ENCODE measurements at places on chromosomes 7 and 10. TPM values are rescaled to one million over a fixed set of nuclear protein-coding genes. Genes with fewer than 3 reads are reported as not detected.

DNA sequence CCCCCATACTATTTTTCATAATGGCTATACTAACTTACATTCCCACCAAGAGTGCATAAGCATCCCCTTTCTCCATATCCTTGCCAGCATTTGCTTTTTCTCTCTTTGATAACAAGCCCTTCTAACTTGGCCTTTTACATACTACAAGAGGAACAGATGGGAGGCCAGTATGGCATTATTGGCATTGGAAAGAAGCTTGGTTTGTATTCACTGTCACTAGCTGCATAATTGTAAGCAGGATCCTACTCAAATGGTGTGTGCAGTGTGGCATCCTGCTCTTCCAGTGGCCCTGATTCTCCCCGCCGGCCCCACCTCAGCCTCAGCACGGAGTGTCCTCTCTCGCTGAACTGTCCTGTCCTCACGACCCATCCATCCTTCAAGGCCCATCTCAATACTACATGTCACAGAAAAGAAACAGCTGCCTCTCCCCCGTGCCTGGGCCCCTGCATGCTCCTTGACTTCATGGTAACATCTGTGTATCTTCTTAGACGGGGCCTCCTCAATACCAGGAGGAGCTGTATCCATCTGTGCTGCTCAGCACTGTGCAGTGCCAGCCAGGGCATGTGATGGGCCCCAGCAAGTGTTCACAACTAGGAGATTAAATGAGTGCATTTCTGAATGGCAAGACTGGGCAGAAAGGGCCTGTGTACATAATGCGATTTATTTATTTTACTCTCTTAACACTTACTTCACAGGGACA lies 205.2 kb downstream of the COBL start:
- no peak for DNase-seq

GRCh38 chr7:30225863-30226613 lies 58.4 kb upstream of the ZNRF2 start:
- no peak for DNase-seq

GRCh38 chr7:96004578-96004977 lies 232.2 kb downstream of the DYNC1I1 start:
- DNase-seq = no peak

DNA sequence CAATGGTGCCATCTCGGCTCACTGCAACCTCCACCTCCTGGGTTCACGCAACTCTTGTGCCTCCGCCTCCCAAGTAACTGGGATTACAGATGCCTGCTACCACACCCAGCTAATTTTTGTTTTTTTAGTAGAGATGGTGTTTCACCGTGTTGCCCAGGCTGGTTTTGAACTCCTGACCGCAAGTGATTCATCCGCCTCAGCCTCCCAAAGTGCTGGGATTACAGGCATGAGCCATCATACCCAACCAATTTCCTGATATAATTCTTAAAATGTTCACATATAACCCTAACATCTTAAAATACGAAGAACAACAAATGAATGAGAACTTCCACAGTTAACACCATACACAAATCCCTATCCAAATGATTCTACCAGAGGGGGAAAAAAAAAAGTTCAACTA lies 31.2 kb downstream of the BAIAP2L1 start:
- no peak for DNase-seq

DNA sequence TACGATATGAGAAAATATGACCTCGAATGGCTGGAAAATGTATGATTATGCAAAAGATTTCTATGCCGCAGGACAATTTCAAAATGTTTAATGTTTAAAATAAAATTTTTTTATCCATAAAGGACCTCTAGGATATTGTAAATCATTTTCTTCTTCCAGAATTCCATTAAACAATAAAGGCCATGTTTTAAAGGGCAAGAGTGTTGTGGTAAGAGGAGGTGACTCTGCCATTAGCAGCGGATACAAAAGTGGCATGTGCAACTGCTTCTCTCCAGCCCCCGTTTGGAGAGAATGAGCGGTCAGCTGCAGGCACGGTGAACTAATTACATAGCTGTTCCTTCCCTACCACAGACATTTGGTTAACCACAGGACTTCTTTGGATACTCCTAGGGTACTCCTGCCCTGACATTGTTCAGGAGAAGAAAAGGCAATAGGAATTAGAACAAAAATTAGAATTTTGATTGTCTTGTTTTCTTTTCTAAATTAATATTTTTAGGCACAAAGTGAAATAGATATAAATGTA lies 63.8 kb downstream of the HBP1 start:
- no peak for DNase-seq

- no peak for DNase-seq
These were observed 36.9 kb upstream of the PPIF start for GRCh38 chr10:79310200-79310865.

DNA sequence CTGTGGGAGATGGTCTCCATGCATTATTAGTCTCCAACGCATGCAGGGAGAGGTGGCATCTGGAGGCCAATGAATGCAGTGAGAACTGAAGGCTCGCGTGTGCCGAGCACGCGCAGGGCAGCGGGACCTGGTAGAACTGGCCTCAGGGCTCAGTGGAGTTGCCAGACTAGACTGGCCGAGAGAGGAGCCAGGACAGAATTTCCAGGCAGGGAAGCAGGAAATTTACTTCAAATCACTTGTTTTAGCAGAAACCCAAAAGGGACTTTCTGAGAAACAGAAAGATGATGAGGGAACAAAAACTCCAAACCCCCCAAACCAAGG lies 311.0 kb upstream of the IMMP2L start:
- DNase-seq = no peak

DNA sequence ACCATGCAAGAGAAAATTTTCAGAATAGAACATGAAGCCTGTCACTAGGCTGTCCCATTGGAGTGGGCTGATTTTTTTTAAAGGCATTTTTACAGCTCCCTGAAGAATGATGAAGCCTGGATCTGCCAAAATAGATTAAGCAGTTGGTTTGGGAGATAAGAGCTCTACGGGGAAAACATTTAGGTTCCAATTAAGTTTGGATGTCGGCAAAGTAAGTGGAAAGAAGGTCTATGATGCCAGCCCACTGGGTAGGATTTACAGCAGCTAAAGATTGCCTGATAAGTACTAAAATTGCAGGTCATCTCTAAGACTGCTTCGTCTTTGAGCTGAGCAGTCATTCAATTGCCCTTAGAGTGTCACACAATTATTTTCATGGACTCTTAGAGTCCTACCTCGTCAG lies 939.2 kb upstream of the CELF2 start:
- DNase-seq = no peak

DNA sequence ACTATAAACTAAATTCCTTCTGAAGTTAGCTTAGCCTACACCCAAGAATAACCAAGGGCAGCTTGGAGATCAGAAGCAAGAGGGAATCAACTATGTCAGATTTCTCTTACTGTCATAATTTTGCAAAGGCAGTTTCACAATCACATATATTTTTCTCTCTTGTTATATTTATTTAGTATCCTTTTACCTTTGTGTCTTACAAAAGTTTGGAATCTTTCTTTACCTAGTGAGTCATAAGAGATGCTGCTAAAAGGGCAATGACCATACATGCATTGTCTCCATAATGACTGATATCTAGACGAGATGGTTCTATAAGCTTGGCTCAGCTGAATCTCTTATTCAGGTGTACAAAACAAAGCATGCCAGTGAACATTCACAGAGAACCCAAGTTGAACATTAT lies 61.1 kb downstream of the PPP1R17 start:
- no peak for DNase-seq

DNA sequence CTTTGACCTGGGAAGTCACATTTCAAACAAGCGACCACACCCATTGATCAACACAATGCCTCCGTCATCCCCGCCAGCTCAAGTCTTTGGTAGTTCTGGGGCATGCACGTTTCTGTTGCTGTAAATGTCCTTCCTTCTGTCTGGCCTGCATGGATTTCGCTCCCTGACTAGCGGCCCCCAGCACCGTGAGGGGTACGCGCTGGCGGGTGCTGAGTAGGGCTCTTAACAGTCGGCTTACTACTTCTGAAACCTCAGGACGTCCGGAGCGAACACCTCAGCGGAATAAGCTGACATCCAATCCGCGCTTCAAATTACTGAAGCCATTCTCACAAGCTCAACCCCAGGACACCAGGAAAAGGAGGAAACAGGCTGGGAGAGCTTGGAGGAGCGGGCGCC lies 505 bp downstream of the NUDCD3 start:
- DNase-seq = no peak

DNA sequence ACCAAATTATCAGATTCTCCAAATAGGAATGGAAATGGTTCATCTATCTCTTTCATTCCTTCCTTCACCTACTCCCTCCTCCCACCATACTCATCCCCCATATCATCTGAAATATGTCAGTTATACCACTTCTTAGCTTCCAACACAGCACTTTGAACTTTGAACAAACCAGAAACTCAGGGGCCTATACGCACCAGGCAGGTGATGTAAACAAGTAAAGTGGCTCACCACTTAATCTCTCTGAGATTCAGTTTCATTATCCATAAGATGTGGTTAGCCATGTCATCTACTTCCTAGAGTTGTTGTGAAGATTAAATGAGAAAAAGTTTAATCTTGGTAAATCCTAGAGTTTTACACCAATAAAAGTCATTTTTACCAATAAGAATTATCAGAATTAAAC lies 65.9 kb upstream of the LRRN3 start:
- no peak for DNase-seq

GRCh38 chr7:82906502-82906901 lies 256.2 kb downstream of the PCLO start:
- DNase-seq = no peak

GRCh38 chr7:115850774-115851173 lies 179.8 kb downstream of the TFEC start:
- no peak for DNase-seq

GRCh38 chr7:134826105-134826504 lies 46.7 kb downstream of the CALD1 start:
- DNase-seq = no peak

DNA sequence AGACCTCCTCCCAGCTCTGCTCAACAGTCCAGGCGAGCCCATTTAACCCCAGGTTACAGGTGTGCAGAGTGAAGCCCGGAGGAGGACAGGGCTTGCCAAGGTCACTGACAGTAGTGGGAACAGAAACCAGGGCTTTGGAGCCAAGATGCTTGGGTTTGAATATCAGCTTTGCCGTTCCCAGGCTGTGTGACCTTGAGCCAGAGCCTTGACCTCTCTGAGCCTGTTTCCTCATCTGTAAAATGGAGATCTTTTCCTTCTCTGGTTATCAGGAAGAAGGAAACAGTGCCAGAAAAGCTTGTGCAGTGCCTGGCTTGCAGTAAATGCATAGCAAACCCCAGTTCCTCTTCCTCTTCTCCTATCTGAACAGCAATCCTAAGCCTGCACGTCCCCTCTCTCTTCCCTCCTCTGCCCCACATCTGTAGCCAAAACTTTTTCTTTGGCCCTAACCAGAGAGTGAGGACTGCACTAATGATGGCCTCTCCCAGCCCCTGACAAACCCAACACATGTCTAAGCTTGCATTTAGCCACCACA lies 21.4 kb upstream of the MLXIPL start:
- DNase-seq = no peak

DNA sequence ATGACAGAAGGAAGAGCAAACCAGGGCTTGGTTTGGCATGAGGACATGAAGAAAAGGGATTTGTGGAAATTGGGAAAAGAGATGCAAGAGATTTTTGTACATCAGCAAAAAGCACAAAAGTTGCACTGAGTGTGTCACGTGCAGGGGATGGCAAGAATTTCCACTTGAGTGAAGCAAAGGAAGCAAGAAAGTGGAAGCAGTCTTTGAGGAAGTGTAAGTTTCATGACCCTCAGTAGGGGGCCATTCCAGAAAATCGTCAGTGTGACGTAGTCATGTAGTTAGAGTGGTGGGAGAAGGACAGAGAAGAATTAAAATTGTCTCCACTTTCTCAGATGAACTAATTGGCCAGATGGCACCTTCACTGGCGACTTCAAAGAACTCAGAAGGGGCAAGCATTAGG lies 123.3 kb upstream of the FZD1 start:
- DNase-seq = no peak

DNA sequence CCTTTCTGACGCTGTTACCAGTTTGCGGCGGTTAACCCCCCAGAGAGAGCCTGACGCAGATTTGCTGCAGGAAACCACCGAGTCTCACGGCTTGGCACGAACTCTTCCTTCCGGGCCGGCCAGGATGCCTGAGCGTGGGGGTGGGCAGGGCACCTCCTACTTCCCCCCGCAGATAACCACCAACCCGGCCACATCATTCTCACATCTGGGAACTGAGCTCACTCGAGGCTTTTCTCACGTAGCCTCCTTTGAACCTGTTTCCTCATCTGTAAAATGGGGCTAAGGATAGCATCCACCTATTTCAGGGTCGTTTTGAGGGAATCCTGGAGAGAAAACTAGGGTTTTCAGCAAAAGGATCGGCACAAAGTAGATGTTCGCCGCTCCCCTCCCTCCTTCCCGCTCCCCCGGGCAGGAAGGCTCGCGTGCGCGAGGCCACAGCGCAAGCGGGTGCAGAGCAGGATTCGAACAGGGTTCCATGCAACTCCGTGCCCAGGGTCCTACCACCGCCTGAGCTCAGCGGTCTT lies 23.6 kb downstream of the DDIT4 start:
- DNase-seq = peak; percentile 93

GRCh38 chr10:48477141-48477540 lies 127.7 kb downstream of the ARHGAP22 start:
- no peak for DNase-seq

The SP8 gene
- total RNA-seq = 2.9 TPM

The STAG3 gene
- total RNA-seq = not detected

The FASTK gene
- 60.2 TPM for total RNA-seq

The AKR1C3 gene
- 45.4 TPM for total RNA-seq

The CNPY1 gene
- total RNA-seq = not detected

The ACTL6B gene
- total RNA-seq = 0.49 TPM

The NYAP1 gene
- total RNA-seq = 3.9 TPM

Data from vagina (tissue), 2 donors.